ENCODE measurements at places on chromosomes 13 and 19.
A peak's percentile ranks its signal among the peaks of the same experiment; 100 is the strongest.

DNA sequence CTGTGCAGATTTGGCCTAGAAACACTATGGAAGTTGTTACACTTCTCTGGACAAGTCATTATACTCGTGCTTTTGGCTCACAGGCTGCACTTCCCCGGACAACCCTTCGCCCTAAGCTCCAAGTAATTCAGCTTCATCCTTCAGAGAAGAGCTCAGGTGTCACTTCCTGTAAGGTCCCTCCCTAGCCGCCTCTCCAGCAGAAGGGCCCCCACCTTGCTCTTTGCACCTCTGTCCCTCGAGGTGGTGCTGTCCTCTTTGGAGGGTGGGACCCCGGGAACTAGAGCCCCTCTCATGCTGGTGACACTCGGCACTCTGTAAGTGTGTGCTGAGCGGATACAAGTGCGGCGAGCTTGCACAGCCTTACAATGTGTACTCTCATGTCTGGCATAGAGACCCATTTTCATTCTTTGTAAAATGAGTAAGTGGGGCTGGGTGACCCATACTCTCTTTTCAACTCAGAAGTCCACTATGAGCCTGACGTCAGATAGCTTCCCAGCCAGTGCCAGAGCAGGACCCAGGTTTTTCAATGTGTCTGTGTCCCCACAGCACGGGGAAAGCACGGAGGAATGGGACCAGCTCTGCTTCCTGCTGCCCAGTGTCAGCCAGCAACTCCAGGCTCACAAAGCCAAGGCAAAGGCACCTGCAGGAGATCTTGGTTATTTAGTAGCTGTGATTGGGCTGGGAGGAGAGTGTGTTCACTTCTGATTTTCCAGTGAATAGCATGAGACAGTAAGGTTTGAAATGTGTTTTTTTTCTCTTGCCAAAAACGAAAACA, 26.9 kb downstream of the CHAMP1 start:
- DNase-seq, result no peak

DNA sequence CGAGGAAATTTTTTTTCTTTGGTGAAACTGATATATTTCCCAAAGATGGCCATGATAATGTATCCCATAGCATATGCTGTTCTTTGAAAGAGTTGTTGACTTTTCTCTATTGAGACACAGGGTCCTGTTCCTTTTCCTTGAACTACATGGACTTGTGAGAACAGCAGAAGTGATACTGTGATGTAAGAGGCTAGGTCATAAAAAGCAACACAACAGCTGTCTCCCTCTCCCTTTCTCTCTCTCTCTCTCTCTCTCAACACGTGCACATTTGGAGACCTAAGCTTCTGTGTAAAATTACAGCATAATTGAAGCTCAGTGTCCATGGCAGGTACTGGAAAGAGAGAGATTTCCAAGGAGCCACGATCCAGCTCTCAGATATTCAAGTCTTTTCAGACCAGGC, 1712.4 kb downstream of the EFNB2 start:
- DNase-seq, result no peak

DNA sequence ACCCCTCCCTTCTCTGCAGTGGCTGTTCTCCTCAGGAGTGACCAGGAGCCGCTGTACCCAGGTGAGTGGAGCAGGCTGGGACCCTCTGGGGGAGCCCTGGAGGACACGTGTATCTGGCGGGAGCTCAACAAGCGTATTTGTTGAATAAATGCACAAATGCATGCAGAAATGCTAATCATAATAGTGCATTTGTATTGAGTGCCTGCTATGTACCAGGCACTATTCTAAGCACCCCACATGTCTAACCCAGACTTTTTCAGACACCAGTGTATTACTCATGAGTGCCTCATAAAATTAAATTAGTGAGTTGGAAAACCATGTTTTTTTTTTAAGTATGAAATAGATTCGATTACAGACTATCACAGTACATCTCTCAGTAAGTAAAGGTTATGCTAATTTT, 7.9 kb downstream of the HPN start:
- DNase-seq, result no peak

- no peak for DNase-seq
Observed at GRCh38 chr19:4403005-4403761, 743 bp downstream of the CHAF1A start.

- DNase-seq, result peak; percentile 89
Observed at GRCh38 chr19:44685877-44686276, 13.1 kb upstream of the CEACAM16 start.

- DNase-seq, result no peak
Observed at GRCh38 chr19:47725759-47726401, 12.7 kb downstream of the EHD2 start.

DNA sequence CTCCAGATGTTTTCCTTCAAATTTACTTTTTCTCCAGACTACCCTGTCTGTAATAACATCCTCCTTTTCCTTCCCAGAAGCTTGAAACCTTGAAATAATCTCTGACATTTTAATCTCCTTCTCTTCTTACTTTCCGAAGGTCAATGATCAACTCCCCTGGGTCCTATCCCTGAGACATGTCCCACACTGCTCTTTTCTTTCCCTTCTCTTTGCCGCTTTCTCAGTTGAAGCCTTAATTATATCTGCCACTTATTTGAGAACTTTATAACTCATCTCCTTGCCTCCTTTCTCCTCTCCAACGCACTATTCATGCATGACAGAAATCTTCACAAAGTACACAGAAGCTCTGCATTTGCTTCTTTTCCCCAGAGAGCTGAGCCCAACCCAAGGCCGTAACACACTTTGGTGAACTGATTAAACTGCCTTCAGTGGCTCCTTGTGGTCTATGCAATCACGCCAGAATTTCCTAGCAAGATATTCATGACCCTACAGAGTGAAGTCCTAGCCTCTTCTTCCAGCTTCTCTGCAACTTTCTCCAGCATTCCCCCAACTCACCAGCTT, 9.2 kb upstream of the WASF3 start:
- DNase-seq, result no peak

- DNase-seq, result no peak
Observed at GRCh38 chr13:83352391-83352790, 529.9 kb downstream of the SLITRK1 start.

DNA sequence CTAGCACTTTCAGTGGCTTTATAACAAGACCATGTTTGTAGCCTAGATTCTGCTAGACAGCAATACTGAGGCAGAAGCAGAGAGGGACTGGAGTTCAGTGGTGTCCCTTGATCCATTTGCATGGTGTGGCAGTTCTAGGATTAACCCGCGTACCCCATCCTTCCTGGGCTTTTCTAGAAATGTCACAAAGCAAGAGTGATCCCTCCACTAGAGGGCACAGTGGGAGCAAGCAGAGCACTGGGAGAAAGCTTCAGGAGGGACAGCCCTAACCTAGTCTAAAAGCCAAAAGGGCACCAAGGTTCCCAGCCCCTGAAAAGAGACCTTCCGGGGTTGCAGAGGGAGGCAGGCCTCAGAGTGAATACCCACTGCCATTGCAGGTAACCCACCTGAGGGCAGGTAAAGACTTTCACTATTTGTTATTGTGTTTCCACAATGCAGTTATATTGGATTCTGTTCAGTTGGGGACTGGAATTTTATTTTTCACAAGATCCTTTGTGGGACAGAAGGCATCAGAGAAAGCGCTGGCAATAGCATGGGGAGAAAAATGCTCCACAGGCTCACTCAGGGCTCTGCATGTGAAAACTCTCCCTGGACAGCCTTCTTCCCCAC, 170.6 kb downstream of the FLT1 start:
- DNase-seq, result peak; percentile 81

- DNase-seq, result no peak
Observed at GRCh38 chr19:10037809-10038208, 24.5 kb downstream of the RDH8 start.

GRCh38 chr19:1921326-1921725, 16.1 kb downstream of the ADAT3 start:
- DNase-seq, result no peak

- no peak for DNase-seq
Observed at GRCh38 chr13:28746287-28746612, 27.5 kb upstream of the SLC46A3 start.

DNA sequence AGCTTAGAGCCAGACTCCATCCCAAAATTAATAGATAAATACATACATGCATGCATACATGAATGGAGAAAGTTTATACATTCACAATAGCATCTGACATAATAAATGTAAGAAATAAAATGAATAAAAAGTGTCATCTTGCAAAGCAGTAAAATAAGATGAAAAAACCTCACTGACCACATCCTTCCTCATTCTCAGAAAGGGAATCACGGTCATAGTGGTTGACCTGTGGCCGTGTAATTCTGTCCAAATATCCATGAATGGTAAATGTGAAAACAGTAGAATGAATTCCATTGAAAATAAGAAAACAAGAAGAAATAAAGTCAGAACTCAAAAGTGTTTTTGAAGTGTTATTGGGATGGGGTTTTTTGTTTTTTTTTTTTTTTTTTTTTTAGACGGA, 9.8 kb upstream of the CDC42EP5 start:
- peak; percentile 78 for DNase-seq

DNA sequence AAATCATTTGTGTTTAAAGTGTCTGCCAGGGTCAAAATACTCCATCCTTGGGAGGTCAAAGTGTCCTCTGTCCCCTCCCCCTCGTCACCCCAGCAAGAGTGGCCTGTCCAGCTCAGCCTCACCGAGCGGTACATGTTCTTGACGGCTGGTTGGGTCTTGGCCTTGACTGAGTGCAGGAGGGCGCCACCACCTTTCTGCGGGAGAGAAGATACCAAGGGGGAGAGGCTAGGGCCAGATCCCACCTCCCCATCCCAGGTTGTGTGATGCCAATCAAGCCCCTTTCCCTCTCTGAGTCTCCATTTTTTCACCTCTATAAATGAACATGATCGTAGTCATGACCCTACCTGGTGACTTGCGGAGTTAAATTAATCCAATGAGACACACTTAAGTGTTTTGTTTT, 6.1 kb downstream of the CRB3 start:
- no peak for DNase-seq

GRCh38 chr19:1076951-1077350, 10.0 kb downstream of the ARHGAP45 start:
- DNase-seq, result peak; percentile 87

- no peak for DNase-seq
Observed at GRCh38 chr19:36027696-36028095, 5.0 kb downstream of the CLIP3 start.

DNA sequence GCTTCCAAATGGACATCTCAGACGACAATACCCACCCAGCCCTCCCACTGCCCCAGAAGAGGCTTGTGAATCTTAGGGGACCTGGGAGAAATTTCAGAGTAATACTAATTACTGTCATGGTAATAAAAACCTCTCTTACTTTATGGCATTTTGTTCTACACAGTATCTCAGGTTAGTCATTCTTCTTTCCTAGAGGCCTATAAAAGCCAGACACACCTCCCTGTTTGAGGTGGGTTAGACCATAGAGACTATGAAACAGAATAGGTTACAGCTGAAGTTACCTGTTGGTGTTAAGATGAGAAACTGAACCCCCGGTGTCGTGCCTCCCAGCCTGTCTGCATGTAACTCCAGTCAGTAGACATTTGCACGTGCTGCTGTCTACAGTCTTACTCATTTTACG, 113.9 kb downstream of the SLC7A1 start:
- DNase-seq, result no peak

DNA sequence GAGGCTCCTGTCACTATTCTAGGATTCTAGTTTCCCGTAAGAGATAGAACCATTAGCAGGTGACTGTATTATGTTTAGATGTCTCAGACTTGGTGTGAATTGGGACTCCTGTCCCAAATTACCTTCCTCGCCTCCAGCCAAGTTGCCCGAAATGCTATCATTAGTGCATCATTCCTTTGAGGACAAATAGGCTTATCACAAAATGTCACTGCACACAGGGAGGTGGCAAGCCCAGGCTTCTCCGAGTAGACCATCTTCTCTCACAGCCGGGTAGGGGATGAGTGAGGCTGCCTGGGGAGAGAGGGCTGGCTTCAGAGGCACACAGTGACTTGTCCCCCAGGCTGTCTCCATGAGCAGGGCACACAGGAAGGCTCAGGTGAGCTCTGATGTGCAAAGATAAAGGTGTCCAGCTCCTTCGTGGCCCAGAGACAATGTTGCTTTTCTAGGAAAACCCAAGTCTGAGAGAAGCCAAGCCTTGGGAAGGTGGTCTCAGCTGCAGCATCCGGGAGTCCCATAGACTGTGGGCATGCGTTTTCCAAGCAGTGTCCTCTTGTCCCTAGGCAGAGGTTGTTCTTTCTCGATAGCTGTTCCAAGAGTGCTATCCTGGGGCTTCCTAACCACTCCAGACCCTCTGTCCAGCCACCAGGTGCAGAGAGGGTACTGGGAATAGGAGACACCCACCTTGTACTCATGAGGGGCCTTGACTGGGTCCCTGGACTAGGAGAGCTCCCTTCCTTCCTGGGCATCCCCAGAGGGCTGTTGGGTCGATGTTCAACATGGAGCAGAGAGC, 163.1 kb upstream of the TSHZ3 start:
- DNase-seq, result no peak

- no peak for DNase-seq
Observed at GRCh38 chr19:48881741-48882657, 9.8 kb downstream of the PPP1R15A start.

DNA sequence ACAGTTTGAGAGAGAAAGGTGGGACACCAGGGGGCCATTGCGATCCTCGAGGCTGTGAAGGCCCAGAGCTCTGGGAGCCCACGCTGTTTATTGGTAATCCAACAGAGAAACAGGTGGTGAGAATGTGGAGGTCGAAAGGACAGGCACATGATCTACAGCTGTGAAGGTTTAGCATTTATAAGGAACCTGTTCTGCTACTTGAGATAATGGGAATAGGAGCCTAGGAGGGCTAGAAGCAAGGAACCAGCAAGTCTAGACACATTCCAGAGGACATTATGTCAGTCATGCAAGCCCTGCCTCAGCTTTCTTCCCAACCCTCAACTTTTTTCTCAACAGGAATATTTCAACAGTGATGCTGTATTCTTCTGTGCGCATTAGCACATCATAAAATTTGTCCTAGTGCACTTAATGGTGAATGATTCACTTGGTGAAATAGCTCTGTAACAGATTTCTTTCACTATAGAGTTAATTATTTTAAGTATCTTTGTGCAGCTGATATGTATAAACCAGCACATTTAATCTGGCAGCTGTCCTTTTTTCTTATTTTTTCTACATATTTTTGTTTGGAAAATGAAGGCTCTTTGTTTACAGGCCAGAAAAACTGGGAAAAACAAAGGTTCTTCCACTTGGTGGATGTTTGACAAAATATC, 25.4 kb downstream of the ZNF90 start:
- no peak for DNase-seq

- no peak for DNase-seq
Observed at GRCh38 chr19:48656840-48657474, 11.0 kb upstream of the CA11 start.

Measured in suppressor macrophage treated with lipopolysaccharide for 4 hours (primary cell).